ENCODE measurements at places on chromosomes 1 and 21.

- no peak for DNase-seq
These were observed 305.6 kb downstream of the KCTD3 start for GRCh38 chr1:215872658-215873057.

- no peak for DNase-seq
These were observed 158.1 kb downstream of the SLC45A1 start for GRCh38 chr1:8476006-8476405.

GRCh38 chr1:52305417-52306226 lies 60.4 kb downstream of the CC2D1B start:
- no peak for DNase-seq

GRCh38 chr1:177975588-177976495 lies 6.0 kb upstream of the SEC16B start:
- no peak for DNase-seq

DNA sequence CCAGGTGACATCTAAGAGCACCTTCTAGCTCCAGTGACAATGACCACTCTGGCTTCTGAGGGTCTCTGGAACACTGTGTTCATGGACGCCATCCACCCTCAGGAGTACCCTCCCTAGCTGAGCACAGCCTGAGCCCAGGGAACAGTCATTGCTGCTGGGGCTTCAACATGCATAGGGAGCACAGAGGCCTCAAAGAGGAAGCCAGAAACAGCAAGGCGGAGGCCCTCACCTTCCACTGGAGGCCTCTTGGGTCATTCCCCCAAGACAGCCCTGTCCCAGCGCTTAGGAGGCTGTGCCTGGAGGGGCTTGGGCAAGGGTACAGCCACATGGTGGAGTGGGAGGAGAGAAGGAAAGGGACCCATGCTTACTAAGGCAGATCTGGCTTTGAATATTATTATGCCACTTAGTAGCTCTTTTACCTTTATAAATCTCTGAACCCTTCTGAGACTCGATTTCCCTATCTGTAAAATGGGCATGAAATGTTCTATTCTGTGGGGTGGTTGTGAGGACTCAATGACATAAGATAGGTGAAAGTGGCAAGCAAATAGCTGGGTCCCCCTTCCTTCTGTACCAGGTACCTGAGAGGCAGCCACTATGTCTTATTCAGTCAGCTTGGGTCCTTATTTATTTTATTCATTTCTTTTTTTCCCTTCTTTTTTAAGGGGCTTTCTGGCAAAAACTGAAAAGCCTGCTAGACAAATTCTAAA lies 32.8 kb downstream of the PTAFR start:
- no peak for DNase-seq

DNA sequence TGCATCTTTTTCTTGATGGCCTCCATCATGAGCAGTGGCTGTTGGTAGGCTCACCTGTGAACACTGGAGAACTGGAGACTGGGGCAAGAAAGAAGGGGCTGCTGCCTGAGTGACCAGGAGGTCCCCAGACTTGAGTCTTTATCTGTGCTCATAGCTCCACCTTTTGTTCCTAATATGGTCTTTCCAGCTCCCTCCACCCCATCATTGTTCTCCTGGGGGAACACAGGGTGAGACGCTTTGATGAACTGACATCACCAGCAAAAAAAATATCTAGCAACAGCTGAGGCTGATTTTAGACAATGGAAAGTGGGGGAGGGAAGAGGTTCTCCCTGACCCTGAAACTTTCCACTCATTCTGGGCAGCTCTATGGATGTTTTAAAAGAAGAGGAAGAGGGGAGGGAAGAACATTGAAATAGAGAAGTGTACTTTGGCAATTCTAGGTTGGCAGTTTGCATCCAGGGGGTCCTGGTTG lies at the start of gene TPM3:
Gene TPM3, minus strand, starts transcription at position 111 of the 472 bp plus-strand sequence. Its CDS starts 82 bp downstream, at position 29.
- no peak for DNase-seq

GRCh38 chr1:3717041-3717714 lies 35.1 kb upstream of the CCDC27 start:
- DNase-seq, result no peak

DNA sequence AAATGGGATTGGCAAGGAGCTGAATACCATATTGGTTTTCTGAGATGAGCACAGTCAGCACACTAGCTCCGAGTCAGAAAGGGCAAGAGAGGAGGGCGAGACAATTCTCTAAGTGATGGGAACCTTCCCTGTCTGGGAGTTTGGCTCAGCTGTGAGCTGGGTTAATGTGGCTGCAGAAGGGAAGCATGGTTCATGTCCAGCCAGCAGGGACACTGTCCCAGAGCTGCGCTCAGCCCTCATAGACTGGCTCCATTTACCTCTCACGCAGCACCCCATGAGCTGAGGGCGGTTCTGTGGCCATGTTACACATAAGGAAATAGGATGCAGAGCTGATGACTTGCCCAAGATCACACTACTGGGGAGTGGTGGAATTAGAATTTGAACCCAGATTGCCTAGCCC lies 15.7 kb upstream of the CPT2 start:
- no peak for DNase-seq

DNA sequence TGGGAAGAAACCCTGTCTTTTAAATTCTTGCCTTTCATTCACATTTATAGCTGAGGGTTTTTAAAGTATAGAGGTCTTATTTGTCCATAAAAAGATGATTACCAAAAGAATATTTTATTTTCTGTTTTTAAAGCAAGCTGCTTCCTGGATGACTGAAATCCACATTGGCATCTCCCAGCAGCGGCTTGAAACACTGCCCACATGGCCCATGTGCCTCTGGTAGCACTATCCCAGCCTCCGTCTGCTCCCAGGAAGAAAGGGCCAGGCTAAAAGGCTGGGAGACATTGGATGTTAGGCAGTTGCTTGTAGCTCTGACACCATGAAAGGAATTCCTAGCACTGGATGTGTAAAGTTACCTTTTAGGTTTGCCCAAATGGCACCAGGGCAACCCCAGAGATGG lies 169.9 kb upstream of the CACNA1E start:
- DNase-seq, result no peak

DNA sequence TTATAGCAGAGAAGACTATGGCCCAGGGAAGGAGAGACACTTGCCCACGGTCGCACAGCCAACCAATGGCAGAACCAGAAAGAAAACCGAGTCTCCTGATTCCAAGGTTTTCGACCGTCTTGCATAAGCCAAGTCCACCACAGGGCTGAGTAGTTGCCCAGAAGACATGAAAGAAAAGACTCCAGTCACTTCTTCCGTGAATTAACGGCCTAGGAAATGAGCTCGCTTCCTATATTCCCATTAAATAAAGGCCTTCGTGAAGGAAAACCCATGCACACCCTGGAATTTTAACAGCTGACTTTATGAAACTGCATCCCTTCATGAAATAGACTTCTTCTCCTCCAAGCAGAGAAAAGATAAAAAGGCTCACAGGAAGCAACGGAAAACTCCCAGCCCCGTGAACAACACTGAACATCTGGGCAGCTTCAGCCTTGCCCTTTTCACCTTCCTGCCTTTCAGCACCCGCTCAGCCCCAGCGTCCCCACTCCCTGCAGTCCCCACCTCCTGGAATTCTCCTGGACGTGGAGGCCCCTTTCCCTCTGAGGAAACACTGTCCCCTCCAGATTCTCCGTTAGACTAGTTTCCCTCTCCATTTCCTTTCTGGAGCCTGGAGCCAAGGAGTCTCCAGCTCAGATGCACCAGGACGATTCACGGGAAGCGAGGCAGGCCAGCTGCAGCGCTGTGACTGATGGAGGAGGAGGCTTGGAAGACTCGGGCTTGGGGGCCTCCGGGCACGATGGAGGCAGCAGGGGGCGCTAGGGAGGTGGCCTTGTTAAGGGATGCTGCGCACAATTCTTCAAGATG lies 2.7 kb upstream of the MYOC start:
- DNase-seq, result peak; percentile 22

DNA sequence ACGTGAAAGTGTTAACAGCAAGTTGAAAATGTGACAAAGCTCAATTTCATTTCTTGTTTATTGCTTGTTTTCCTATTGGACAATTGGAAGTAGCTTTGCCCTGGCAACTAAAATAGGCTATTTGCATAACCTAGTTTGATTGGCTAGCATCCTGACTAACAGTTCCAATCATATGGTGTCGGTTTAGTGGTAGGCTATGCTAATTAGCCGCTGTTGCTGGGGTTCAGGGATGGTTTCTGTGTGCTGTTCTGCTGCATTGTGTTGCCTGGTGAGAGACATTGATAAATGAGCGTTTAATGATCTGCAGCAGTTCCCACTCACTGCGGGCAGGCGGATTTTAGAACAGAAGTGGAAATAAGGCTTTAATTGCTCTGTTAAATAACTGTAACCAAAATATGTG lies 68.5 kb downstream of the DYRK1A start:
- DNase-seq, result peak; percentile 4

- DNase-seq, result no peak
These were observed 32.5 kb upstream of the SLC44A5 start for GRCh38 chr1:75643460-75643859.

DNA sequence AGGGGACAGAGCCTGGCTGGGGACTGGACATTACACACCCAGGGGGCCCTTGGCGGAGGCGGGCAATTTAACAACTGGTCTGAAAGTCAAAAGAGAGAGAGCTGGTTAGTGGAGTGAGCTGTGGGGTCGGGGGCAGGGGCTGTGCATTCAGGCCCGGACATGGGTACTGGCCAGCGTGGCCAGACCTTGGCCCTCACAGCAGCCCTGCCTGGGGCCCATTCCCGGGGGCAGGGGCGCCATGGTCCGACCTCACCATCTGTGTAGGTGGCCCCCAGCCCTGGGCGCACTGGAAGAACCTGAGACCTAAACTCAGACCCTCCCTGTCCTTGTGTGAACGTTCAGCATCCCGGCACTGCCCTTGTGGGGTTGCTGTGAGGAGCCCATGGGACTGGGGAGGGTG lies 5.0 kb downstream of the CLDN19 start:
- no peak for DNase-seq

GRCh38 chr1:198174297-198174696 lies 17.5 kb downstream of the NEK7 start:
- no peak for DNase-seq

DNA sequence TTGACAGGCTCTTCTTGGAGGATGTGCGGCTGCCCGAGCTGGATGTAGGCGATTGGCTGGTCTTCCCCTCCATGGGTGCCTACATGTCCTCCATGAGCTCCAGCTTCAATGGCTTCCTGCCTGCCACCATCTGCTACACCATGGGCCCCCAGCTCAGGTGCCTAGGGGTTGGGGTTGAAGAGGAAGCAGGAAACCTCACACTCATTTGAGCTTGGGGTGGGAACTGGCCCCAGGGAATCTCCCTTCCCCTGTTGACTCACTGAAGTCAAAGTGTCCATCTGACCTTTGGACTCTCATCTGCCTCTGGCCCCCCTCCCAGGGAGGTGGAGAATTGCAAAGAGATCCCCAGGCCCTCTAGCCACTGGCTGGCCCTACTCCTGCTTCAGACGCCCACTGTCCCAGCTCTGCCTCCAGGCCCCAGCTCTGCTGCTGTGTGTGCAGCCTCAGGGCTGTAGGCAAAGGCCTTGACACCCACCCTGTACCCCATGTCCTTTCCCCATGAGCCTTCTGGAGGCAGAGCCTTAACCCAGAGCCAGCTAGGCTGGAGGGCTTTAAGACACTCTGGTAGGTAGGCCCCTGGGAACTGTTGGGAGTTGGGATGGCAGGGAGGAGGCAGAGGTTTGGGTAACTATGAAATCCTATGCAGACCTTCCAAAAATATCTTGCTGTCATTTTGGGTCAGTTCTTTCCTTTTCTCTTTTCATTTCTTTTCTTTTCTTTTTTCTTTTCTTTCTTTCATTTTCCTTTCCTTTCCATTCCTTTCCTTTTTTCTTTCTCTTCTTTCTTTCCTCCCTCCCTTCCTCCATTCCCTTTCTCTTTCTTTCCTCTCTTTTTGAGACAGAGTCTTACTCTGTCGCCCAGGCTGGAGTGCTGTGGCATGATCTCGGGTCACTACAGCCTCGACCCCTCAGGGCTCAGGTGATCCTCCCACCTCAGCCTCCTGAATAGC lies 66.9 kb upstream of the TINAGL1 start:
- no peak for DNase-seq

DNA sequence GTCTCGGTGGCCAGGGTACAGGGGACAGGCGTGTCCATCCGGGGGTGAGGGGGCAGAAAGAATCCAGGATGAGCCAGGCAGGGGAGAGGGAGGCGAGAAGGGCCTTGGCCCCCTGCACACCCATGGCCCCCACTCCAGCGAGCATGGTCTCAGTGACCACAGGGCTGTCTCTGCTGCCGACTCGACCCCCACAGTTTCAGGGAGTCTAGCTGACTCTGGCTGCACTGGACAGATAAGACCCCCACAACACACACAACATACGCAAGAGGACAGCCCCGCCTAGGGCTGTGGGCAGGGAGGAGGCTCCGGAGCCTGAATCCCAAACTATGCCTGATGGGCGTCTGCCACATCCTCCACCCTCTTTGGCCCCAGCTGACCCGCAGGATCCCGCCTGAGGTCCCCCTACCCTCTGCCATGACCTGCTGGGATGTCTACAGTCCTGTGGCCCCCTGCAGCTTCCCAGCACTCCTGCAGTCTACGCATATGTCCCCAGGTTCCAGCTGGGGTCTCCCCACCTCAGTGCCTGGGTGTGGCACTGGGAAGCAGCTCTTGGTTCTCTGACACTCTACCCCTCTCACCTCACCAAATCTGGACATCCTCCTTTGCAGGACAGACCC lies 22.0 kb downstream of the WNT9A start:
- no peak for DNase-seq

GRCh38 chr1:44650159-44650831 lies 24.0 kb downstream of the TMEM53 start:
- DNase-seq, result no peak

- no peak for DNase-seq
These were observed 208.7 kb downstream of the SIPA1L2 start for GRCh38 chr1:232421143-232421796.

DNA sequence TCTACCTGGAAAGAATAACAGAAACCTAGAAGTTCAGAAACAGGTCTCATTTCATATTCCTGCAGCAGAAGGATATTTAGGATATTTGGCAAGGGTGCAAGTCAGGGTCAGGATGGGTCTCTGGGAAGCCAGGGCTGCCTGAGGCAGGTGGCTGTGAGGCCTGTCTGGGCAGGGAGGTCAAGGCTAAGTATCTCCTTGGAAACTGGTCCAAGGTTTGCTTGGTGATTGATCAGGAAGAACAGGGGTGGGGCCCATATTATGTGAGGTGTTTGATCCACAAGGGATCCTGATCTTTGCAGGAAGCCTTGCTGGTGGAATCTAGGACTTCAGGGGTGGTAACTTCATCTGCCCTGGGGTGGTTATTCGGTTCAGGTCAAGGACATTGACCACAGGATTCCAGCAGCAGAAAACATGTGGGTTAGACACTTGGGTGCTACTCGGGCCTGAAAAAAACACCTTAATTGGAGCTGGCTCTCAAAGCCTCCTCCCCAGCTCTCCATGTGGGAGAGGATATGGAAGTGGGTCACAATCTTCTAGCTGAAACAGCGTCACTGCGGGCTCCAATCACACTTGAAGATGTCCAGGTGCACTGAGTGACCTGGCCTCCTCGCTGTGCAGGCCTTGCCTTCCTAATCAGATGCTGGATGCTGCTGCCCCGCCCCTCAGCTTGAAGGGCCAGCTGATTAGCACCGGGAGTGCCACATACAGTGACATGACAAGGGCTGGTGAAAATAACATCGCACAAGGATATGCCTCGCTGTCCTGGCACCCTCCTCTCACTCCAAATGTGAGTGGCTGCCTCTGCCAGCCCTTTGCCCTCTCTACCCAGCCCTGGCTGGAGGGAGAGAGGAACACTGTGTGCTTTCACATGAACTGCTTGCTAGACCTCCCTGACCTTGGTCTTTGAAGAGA lies 8.7 kb downstream of the CTNNBIP1 start:
- no peak for DNase-seq

GRCh38 chr1:107965110-107965991 lies at the start of gene VAV3:
Gene VAV3, minus strand, starts transcription at chr1:107965180. Its CDS starts 311 bp downstream, at chr1:107964869.
- no peak for DNase-seq

Data from C1 segment of cervical spinal cord (tissue), 14 donors.